Effector CD4-positive, alpha-beta T cell (primary cell): ENCODE measurements at places on chromosomes 11 and 22.

DNA sequence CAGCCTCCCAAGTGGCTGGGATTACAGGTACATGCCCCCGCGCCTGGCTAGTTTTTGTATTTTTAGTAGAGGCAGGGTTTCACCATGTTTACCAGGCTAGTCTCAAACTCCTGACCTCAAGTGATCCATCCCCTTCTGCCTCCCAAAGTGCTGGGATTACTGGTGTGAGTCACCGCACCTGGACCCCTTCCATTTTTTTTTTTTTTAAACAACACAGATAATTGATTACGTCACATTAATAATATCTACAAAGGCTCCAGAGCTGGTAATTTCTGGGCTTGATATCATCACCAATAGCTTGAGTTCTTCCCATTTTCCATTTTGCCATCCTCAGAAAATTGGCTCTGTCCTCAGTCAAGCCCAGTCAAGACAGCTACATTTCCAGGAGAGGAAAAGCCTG lies 7.2 kb downstream of the TTLL1 start:
- DNase-seq = no peak

DNA sequence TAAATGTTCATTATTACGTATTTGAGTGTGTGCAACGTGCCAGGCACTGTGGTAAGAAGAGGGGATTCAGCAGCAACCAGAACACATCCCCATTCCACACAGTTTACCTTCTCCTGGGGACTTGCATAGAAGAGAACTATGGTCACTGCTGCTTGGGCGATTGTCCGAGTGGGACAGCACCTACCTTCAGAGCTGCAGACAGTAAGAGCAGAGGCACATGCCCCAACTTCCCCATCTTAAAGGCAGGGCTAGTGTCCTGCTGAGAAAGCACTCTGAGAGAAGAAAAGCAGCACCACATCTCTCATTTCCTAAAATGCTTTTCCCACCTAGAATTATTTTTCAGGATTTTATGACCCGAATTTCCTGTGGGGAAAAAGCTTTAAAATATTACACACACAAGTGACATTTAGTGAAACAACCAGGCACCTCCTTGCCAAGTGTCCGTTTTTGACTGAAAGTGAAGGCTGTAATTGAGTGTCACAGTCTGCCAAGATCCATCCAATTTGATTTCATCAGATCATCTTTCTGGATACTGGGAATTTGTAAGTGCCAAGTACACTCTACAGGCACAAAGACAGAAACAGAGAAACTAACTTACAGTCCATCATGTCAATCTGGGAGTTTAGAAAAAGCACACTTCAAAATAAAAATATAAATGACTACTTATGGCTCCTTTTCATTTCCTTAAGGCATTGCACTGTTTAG lies 24.6 kb downstream of the TRAF6 start:
- DNase-seq = no peak

DNA sequence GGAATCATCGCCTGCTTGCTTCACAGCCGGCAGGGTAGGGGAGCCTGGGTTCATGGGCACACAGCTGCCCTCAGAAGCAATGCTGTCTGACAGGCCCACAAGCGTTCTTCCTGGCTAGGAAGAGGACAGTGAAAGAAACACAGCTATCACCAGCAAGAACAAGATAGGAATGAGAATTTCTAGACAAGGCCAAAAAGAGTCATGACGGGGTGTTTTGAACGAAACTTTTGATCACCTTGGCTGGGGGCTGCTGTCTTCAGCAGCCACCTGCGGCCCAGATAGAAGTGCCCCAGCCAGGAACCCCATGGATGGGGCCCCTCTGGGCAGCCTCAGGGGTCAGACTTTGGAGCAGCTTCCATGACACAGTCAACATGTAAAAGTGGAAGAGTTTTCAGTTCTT lies 41.8 kb downstream of the GAB4 start:
- DNase-seq = no peak

GRCh38 chr11:126700768-126701519 lies 299.6 kb downstream of the KIRREL3 start:
- DNase-seq = no peak

DNA sequence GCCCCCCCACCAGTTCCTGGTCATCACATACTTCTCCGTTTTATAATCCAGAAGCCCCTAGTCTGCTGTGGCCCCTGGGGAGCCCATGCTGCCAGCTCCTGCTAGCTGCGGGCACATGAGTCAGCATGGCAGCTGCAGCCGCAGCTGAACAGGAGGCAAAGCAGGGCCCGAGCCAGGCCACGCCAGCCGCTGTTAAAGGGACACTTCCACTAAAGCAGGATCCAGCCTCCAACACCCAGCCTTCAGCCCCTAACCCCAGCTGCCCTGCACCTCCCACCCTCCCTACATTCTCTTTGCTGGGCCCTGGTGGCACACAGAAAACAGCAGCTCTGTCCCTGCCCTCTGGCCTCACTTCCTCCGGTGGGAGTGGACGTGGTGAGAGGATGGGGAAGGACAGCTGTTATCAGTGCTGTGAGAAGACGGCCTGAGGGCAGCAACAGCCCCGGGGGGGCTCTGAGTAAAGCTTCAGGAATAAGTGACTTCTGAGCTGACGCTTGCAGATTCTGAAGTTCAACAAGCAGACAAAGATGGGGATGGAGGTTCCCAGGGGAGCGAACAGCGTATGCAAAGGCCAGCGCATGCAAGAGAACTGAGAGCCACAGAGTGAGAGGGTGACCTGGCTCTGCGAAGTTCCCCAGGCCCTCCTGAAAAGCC lies 688 bp upstream of the LRRC74B start:
- DNase-seq = no peak

DNA sequence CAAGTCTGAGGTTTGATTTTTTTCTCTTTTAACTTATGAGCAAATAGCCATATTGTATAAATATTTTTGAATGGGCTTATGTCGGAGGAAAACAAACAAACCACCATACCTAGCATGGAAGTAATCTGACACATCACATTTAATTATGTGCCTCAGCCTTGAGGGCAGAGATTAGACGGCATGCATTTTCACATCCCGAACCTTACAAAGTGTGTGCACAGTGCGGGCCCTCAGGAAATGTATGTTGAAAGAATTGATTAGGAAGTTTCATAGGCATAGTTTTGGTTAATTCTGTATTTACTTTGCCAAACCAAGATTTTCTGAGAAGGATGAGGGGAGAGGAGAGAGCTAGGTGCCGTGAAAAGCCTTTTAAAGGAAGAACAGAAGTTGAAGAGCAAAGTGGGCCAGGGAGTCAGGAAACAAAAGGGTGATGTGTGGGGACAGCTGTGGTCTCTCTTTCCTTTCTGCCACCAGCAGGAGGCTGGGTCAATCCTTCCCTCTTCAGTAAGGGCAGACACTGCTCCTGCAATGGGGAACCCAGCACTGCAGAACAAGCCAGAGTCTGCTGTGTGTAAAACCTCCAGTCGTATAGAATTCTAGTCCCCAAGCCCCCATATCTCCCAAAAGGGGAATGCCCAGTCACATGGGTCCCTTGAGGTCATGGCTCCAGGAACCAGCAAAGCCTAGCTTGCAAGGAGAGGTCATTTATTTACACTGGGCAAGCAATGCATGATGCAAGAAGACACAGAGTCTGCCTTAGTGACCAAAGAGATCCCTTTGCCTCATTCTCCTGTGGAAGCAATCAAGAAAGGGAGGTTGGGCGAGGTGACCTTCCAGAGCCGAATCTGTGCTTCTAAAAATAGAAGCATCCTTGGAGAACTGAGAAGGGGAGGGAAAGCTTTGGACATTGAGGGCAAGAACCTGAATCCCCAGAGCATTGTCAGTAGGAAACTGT lies 71.1 kb upstream of the OLFML1 start:
- no peak for DNase-seq

DNA sequence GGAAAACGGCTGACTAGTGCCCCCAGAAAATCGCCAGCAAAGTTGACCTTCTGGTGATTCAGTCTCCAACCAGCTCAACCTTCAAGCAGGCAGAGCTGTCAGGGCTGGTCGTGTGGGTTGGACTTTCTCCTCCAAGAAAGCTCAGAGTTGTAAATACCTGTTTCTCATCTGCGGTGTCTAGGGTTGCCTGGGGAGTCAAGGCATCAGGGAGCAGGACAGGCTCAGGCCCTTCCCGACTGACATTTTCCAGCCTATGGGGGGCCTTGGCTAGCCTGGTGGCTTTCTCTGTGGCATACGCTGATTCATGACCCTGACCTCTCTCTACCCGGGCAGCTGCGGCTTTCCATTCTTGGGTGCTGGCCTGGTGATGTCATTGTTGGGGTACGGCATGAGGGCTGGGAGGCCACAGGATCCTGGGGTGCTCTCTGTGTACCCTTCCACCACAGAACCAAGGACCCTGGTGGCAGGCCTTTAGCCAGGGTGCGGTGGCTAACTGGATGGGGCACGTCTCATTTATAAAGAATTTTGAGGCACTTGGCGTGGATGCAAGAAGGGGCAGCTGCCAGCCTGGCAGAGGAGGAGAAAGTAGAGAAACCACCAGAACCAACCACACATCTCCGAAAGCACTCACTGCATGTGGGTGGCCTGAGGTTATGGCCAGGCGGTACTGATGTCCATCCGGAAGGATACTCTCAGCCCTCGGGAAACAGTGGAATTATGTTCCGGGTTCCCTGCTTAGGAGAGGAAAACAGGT lies 64.9 kb downstream of the BCR start:
- DNase-seq = no peak

- DNase-seq = no peak
These were observed 5.2 kb upstream of the SPTBN2 start for GRCh38 chr11:66734215-66734614.

DNA sequence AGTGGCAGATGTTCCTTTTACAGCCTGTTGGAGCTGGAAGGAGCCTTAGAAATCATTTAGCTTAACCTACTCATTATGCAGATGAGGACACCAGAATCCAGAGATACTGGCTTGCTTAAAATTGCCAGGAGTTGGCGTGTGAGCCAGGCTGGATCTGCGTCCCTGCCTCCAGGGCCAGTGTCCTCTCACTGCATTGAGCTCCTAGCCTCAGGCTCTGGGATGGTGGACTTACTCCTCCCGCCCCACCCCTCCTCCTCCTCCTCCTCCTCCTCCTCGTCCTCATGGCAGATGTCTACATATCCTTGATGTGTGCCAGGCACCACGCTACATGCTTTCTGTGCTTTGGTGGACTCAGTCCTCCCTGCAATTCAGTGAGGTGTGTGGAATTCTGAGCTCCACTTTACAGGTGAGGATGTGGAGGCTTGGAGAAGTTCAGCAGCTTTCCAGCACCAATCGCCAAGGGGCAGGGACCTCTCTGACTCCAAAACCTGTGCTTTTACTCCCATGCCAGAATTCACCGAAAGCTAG lies 24.1 kb downstream of the ADAMTS15 start:
- no peak for DNase-seq

DNA sequence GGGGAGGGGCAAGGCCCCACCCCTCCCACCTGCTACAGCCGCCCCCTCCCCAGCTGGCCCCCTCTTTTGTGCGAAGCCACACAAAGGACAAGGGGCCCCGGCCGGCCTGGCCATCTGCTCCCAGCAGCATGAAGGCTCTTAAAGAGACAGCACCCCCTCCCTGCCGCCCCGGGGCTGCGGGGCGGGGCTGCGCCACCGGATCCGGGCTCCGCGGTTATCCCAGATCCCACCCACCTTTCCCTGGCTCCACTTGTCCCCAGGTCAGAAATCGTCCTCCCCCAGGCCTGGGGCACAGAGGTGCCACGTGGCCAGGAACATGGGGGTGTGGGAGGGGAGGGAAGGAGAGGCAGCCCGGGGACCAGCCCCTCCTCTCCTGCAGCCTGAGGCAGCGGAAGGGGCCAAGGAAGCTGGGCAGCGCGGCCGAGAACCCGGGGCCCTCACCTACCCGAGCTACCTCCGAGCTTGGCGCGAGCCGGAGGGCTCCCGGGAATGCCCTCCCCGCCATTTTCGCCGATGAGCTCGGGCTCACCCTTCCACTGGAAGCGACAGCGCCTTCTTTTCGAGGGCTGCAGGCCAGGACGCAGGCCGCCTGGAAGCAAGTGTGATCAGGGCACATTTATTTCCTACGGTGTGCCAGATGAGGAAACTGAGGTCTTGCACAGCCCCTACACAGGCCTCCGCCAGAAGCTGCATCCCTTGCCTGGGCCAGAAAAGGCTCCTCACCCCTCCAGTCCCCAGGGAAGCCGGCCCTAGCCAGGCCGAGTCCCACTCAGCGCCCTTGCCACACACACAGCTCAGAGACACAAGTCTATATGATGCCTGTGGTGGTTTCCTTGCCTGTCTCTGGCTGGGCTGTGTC lies 2.5 kb upstream of the RCOR2 start:
- no peak for DNase-seq

- no peak for DNase-seq
These were observed 162.4 kb downstream of the SPON1 start for GRCh38 chr11:14124886-14125285.

DNA sequence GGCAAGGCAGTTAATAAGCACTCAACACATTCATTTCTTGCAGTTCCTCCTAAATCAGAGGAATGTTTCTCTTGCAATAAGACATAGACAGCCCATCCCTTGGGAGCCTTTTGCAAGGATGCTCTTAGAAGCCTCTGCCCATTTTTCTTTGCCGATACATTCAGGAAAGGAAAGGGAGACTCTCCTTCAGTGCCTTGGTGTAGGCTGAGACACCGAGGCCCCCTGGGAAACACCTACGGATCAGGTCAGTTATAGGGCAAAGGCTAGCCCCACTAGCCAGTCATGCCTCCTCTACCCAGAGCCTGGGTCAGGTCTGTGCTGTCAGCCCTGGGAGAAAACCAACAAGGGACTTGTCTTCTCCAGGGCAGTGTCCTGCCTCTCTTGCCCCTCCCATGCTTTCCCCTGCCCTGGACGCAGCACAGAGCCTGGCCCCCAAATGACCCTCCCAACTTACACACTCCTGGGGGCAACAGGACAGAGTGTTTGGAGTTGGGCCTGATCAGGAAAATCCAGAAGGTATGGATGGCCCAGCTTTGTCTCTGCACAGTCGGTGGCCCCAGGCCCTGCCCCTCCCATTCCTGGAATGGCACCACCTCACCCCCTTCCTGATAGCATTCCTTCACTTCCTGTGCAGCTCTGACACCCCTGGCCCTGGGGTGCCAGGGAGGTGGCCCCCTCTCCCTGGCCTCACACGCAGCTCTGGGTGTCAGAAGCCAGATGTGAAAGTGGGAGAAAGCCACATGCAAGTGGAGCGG lies 18.3 kb downstream of the ANKK1 start:
- no peak for DNase-seq

GRCh38 chr11:36581536-36581935 lies 12.8 kb upstream of the IFTAP start:
- DNase-seq = no peak

DNA sequence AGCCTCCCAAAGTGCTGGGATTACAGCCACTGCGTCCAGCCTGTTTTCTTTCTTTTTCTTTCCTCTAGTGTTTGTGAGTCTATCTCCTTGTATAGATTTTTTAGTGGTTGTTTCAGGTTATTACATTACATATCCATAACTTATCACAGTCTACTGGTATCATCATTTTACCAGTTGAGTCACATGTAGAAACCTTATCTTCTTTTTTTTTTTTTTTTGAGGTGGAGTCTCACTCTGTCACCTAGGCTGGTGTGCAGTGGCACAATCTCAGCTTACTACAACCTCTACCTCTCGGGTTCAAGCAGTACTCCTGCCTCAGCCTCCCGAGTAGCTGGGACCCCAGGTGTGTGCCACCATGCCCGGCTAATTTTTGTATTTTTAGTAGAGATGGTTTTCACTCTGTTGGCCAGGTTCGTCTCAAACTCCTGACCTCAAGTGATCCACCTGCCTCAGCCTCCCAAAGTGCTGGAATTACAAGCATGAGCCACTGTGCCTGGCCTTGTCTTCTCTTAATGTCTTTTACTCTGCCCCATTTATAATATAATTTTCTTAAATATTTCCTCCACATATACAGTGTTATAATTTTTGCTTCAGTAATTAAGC lies 11.0 kb downstream of the CDC45 start:
- no peak for DNase-seq
